Right lung (tissue), 10 donors: ENCODE measurements at places on chromosomes 4 and X. TPM values are rescaled to one million over a fixed set of nuclear protein-coding genes. Genes with fewer than 3 reads are reported as not detected.

SULT1B1 gene
- 3.0 TPM for polyA plus RNA-seq

PKD2 gene
- polyA plus RNA-seq, result 59.1 TPM

SRPK3 gene
- 1.4 TPM for polyA plus RNA-seq

FAM149A gene
- polyA plus RNA-seq, result 24.1 TPM

ARMCX1 gene
- 55.1 TPM for polyA plus RNA-seq

SHROOM4 gene
- polyA plus RNA-seq, result 38.8 TPM

MAGEA2B gene
- polyA plus RNA-seq, result not detected

CSN1S1 gene
- not detected for polyA plus RNA-seq

GIMD1 gene
- not detected for polyA plus RNA-seq

MXRA5 gene
- 0.17 TPM for polyA plus RNA-seq

DNA sequence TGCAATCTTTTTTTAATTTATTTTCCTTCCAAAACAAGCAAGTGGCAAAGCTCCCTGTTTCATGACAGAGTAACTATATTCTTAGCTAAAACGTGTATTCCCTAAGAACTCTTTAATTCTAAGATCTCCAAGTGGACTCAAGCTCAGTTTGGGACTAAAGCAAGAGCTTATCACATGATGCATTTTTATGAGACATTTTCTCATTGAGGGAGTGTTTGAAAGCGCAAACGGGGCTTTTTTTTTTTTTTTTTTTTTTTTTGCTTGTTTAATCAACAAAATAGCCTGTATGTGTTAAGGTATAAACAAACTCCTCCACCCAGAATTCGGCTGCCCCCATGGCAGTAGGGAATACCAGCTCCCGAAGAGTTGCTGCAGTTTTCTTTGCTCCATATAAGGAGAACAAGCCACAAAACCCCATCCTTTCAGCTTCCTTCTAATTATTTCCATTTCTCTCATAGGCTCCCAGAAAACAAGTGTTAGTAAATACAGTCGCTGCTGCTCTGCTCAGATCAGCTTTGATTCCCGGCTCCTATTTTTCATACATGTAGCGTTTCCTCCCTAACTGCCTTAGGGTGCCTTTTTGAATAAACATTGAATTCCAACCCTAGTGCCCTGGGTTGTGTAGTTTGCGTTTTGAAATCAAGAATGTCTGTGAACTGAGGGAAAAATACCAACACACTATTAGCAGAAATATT is 669 bp upstream of the PPARGC1A start:
- peak; percentile 24 for DNase-seq

DNA sequence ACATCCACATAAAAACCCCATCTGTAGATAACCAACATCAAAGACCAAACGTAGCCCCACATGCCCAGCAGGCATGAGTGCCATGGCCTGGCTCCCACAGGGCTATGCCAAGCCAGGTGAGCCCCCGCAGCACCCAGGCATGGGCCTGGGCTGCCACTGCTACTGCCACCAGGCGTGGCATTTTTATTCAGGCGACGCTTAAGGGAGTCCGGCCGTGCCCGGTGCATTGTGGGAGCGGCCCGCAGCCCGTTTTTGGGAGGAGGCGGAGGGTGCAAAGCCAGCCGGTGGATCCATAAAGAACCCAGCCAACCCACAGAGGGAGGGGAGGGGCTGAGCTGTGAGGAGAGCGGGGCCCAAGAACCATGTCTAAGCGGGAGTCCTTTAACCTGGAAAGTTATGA is 205.9 kb downstream of the CHIC1 start:
- DNase-seq, result no peak

DNA sequence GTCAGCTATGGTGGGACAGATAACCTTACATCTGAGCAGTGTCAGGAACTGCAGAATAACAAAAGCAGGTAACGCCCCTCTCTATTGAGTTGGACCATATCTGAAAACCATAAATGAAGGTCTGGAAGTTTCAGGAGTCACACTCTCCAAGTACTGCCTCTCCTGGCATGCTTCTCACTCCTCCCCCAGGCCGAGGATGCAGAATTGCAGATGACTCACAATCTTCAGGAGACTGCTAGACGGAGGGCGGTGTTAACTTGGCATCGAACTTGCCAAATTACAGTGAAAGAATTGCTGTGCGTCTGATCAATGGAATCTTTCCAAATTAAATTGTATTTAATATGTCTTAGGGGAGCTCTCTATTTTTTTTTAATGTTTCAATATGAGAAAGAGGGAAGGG is 67.1 kb upstream of the TRIM2 start:
- no peak for DNase-seq

DNA sequence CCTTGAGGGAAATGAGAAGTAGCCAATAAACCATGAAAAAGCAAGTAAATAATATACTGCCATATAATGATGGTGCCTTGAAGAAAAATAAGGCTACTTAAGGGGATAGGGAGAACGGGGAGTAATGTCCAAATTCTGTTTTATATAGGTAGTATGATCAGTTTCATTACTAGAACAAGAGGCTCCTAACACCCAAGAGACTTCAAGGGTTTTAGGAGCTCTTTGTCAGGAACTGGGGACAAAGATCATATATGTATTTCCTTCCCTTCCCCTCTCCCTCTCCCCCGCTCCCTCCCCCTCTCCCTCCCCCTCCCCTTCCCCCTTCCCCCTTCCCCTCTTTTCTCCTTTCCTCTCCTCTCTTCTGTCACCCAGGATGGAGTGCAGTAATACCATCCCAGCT is 127.3 kb downstream of the PTPN13 start:
- no peak for DNase-seq

- no peak for DNase-seq
Observed at GRCh38 chr4:6435010-6435409, 37.4 kb downstream of the PPP2R2C start.

DNA sequence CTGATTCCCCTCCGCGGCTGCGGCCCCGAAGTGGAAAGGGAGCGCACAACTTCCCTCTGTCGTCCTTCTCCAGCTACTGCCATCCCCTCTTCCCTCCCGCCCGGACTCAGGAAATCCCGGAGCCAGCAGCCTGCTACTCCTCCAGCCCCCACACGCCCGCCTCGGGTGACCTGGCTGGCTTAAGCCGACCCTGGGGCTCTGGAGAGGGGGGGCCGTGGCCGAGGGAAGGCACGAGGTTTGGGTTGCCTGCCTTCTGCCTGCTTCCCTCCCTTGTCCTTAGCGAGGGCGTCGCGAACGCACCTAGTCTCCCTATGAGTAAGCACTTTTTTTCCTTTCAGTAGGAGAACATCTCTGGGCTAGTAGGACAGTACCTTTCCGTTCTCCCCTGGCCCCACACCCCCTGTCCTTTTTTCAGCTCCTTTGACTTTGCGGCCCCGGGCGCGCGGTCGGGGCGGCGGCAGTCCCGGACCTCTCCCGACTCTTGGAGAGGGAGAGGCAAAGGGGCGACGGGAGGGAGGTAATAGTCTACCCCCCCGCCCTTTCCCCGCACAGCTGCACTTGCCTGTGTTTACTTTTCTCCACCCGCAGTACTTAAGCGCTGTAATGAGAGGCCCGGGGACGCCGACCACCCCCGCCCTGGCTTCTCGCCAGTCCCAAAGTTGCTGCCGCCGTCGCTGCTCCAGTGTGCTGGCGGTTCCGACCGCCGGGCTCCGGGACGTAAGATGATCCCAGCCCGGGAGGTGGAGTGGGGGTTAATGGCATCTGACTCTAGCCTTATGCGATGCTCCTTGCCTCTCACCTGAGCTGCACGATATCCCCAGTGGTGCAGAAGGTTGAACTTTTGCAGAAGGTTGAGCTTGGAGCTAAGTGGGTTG is 868 bp downstream of the PLS3 start:
- DNase-seq, result peak; percentile 55

DNA sequence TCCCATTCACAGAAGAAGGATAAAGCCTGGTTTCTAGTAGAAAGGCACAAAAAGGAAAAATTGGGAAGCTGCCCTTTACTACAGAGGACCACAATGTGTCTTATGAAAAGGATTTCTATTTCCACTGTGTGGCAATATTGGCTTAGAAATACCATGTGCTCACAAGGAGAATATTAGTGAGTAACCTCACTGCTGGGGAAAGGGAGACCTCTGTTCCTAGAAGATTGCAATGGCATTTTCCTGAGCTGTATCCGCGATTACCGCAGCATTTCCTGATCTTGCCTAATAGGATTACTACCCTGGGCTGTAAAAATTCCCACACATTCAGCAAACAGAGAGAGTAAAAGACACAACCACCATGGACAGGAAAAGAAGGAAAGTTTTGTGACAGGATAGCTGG is 308.8 kb upstream of the TECRL start:
- DNase-seq, result no peak

DNA sequence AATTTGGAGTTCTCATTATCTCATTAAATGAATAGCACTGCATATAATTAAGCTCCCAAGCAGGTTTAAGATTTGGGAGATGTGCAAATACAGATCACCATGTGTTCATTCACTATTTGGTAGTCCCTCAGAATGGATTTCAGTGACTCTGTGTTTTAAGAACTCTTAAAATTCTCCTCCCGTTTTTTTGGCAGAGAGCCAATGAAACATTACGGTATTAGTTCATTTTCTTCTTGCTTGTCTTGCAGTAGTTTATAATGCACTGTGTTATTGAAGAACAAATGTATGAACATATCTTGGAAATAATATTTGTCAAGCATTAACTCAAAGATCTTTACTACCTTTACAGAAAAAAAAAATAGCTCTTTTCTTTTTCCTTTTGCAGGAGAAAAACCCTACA is 32.7 kb downstream of the KLF3 start:
- no peak for DNase-seq

GRCh38 chrX:134764202-134764785 is 106.0 kb upstream of the PLAC1 start:
- no peak for DNase-seq

GRCh38 chr4:186058253-186058979 is 10.5 kb upstream of the TLR3 start:
- DNase-seq, result no peak

DNA sequence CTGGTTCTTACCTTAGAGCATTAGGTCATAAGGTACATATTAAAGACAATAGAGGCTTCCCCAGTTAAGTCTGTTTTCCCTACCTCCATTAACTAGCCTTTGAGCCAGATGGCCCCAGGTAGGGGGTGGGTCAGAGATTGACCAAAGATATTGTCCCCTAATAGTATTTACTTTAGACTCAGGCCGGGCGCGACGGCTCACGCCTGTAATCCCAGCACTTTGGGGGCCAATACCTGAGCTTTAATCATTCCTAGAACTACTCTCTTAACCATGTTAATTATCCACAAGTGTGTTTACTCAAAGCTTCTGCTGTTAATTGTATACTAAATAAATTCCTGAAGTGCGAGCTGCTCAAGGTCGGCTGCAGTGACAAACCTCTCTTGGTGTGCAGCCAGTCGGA is 28.0 kb upstream of the AMBN start:
- no peak for DNase-seq

GRCh38 chr4:109179061-109179460 is 123.4 kb downstream of the COL25A1 start:
- DNase-seq, result no peak

GRCh38 chr4:150950657-150951288 is 64.3 kb downstream of the LRBA start:
- no peak for DNase-seq

DNA sequence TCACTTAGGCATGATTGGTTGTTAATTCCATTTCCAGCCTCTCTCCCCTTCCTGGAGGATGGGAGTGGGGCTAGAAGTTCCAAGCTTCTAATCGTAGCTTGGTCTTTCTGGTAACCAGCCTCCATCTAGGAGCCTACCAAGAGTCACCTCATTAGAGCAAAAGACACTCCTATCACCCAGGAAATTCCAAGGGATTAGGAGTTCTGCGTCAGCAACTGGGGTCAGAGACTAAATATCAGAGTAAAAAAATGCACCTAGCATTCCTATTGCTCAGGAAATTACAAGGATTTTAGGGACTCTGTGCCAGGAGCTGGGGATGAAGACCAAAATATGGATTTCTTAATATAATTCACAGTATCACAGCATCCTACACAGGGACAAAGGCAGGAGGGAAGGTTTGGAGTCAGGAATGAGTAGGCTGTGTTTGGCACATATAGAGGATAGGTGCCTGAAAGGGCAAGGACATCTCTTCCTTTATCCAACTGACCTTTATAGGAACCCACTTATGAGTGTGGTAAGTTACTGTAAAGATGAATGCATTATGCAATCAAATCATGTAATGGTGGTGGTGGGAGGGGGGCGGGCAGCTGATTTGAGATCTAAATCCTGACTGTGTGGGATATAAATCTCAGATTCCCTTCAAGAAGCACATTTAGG is 30.5 kb upstream of the LIMCH1 start:
- DNase-seq, result no peak

DNA sequence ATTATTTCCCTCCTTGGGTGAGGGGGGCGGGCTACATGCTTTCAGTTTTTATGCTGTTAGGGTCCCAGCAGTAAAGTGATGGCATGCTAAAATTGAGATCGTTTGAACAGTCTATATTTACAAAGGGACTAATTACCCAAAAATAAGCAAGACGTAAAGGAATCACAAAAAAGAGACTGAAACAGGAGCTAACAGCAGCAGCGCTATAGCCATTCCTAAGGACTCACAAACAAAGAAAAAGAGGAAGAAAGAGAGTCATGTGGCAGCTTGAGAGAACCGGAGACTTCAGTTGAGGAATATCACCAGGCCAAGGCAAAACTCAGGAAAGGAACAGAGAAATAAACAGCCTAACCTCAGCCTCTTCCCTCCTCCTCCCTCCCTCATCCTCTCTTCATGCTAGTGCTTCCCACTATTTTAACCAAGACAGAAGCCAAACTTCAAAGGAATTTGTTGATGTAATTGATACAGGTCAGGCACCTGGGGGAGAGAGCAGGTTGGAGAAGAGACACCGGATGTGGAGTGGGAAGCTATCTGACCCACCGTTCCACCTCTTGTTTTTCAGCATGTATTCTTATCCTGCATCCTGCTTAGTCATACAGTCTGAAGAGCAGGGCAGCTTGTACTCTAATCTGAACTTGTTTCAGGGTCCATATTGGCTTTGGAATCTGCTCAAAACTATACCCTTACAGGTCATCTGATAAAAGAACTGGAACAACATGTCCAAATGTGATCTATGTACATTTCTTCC is 383.7 kb downstream of the NAF1 start:
- no peak for DNase-seq

GRCh38 chr4:93199492-93199891 is 629.1 kb upstream of the ATOH1 start:
- DNase-seq, result peak; percentile 31

DNA sequence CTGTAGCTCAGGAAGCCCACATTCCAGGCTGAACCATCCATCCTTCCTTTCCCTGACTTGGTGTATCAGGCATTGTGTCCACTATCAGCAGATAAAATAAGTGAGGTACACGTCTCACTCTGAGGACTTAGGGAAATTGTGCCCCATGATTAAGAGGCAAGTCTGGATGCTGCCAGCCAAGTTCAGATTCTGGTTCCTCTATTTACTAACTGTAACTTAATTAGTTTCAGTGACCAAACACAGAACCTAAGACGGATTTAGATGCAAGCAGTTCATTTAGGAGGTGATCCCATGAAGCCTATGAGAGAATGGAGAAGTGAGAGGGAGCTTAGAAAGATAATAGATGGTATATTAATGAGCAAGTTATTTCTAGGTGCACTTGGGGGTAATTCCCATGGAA is 56.6 kb upstream of the PACRGL start:
- DNase-seq, result no peak

- no peak for DNase-seq
Observed at GRCh38 chr4:120971884-120972283, 49.4 kb upstream of the PRDM5 start.

- no peak for DNase-seq
Observed at GRCh38 chr4:80276931-80277330, 10.5 kb downstream of the FGF5 start.
